Stimulated activated CD4-positive, alpha-beta T cell treated with anti-CD3 and anti-CD28 coated beads, Interleukin-2, amount 100 ng/mL, for 4 hours (primary cell): ENCODE measurements at places on chromosomes 4 and X.

- DNase-seq, result no peak
Observed at GRCh38 chr4:77124576-77124975, 32.4 kb upstream of the CCNG2 start.

DNA sequence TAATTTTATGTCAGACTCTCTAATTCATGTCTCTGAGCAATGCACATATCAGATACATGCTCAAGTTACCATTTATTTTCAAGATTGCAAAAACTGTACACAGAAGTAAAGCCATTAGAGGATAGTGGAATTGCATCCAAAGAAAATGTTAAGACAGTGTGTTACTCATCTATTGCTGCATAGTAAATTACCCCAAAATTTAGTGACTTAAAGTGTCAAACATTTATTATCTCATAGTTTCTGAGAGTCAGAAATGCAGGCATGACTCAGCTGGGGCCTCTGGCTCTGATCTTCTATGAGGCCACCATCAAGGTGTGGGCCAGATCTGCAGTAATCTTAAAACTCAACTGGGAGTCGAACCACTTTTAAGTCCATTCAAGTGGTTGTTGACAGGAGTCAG is 275.2 kb downstream of the QDPR start:
- no peak for DNase-seq

GRCh38 chr4:6506616-6507140 is 34.3 kb upstream of the PPP2R2C start:
- no peak for DNase-seq

- DNase-seq, result no peak
Observed at GRCh38 chr4:75327804-75328512, 186.2 kb downstream of the RCHY1 start.

DNA sequence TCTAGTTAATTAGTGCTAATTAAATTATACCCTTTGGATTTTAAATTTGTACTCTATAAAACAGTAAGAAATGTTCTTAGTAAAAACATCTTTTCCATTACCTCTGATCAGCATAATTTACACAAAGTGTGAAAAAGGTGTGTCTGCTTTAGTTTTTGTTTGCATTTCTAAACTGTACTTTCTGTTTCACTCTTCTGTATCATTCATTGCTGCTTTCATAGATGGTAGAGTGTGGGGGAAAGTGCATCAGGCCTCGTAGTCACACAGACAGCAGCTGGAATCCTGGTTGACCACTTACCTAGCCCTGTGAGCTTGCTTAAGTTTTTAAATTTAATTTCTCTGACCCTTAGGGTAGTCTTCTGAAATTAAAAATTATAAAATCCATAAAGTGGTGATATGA is 275.4 kb upstream of the PITX2 start:
- no peak for DNase-seq

- peak; percentile 6 for DNase-seq
Observed at GRCh38 chrX:110450050-110450449, 91.4 kb downstream of the RTL9 start.

GRCh38 chr4:140884431-140885058 is 128.4 kb upstream of the TBC1D9 start:
- DNase-seq, result no peak

GRCh38 chr4:39083164-39083563 is 21.1 kb downstream of the KLHL5 start:
- DNase-seq, result no peak

GRCh38 chr4:1211371-1211770 is 37.6 kb downstream of the CTBP1 start:
- DNase-seq, result no peak

DNA sequence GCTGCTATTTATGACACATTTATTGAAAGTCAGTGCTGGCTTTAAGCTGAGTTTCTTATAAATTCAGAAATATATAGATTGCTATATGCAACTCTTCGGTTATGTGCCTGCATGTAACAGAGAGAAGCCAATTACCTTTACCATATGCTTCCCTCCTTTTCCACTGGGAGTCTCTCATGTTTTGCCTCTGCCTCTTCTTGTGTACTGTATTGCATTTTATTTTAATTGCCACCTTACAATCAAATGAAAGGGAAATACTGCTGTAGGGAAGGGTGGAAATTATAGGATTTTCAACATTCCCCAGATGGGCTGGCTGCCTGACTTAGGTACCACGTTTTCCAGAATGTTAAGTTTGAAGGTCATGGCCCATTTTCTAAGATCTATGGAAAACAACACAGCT is 655.4 kb upstream of the SLIT2 start:
- no peak for DNase-seq

GRCh38 chr4:83114576-83114975 is at the start of gene PLAC8:
Gene PLAC8 (minus strand): TSS chr4:83114729. CDS start chr4:83107921, 6,808 bp downstream.
- DNase-seq, result no peak

GRCh38 chr4:54197926-54198325 is 31.2 kb upstream of the PDGFRA start:
- DNase-seq, result no peak

DNA sequence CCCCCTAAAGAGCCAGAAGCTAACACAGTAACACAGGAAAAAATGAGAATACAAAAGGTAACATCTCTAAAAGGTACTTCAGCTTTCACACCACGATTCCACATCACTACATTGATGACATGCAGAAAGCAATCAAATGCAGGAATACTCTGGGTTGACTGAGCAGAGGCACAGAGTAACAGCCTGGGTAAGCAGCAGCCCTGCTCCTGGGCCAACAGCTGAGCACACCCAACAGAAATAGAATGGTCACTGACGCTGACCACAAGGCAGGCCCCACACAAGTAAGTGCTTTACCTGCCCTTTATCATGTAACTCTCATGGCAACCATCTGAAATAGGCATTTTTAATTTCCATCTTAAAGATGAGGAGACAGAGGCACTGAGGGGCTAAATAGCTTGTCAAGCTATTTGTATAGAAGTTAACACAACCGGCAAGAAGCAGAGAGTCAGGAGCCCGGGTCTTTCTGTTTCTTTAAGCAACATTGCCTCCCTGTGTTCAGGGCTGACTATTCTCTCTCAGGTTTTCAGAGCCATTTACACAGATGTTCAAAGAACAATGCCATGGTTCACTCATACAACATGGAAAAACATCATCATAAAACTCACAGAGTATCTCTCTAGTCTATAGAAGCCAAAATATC is 168.9 kb downstream of the ZNF674 start:
- peak; percentile 22 for DNase-seq

DNA sequence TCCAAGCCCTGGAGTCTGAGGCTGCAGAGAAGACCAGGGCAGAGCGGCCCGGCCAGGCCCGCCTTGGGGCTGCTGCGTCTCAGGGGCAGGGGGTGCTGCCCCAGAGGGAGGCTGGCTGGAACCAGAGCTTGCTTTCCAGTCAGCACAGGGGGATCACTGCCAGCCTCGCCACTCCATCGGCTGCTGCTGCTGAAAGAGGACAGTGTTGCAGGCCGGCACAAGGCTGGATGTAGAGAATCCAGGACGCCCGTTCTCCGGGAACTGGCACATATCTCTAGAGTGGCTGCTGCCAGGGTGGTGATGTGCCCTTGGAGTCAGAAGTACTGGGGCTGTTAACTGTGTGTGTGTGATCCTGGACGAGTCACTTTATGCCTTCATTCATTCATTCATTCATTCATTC is 31.9 kb upstream of the SORCS2 start:
- DNase-seq, result no peak

DNA sequence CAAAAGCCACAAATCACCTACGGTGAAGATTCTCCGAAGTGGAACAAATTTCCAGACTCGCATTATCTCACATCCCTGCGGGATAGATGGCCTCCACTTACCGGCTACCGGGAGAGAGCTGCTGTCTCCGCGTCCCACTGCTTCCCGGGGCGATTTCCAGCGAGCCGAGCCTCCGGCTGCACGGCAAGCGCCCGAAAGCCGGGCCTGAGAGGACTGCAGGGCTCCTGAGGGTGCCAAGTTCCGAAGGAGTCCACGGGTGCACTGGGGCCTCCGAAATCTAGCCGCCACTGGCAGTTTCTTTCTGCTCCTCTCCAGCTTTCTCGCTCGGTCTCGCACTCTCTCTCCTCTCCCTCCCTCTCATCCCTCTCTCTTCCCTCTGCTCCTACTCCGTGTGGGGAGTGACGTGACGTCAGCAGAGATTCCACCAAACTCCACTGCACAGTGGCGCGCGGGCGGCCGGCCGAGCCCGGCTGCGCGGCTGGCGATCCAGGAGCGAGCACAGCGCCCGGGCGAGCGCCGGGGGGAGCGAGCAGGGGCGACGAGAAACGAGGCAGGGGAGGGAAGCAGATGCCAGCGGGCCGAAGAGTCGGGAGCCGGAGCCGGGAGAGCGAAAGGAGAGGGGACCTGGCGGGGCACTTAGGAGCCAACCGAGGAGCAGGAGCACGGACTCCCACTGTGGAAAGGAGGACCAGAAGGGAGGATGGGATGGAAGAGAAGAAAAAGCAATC is 14.0 kb upstream of the PITX2 start:
- DNase-seq, result no peak

DNA sequence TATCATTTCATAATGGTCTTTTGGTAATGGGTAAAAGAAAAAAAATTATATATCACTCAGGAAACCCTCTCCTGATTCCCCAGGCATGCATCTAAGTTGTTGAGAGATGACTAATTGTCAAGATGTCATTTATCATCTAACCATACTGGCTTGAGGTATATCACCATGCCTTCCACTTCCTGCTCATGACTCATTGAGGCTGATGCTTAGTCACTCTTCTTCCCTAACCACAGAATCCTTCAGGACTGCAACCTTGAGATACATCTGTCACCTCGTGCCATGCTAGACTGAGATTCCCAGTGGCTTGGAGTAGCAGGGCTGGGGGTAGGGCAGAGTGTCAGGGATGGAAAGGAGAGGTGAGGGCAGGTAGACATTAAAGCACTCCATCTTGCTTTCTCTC is 782.5 kb upstream of the INTU start:
- DNase-seq, result no peak

- DNase-seq, result no peak
Observed at GRCh38 chr4:135032670-135033069, 831.1 kb upstream of the PABPC4L start.

GRCh38 chr4:103105558-103106356 is 6.1 kb upstream of the BDH2 start:
- DNase-seq, result no peak

DNA sequence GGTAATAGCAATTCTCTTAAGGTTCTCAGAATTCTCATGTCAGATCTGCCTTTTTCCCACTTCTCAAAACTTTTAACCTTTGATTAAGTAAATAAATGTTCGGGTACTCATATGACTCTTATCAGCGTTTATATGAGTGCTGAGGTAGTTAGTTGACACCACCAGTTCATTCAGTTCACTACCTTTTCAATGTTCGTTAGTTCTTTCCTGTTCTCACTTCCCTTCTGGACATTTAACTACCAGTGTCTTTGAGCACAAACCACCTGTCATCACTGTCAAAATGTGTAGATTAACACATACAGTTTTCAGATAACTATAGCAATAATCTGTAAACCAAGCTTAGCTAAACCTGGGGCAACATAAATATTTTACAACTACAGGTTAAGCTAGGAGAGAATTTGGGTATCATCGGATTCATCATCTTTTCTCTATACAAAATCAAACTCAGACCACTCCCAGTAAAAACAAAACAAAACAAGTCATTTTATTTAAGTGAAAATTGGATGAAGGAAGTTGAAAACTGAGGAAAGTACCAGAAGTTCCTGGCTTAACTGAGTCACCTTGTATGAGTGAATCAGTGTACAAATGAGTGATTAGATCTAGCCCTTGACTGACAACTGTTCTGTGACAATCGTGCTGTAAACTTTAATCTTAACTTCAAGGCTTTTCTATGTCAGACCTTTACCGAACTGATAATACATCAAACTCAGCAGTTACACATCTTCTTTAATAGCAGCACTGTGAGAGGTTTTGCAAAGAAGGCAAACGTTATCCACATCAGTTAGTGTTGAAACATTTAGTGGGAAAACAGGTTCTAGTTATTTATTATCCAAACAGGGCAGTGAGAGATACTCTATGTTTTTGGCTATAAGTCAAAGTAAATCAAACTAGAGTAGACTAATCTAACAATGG is 41.9 kb downstream of the ARHGEF38 start:
- DNase-seq, result no peak

- no peak for DNase-seq
Observed at GRCh38 chrX:98448524-98448923, 1564.8 kb downstream of the RPA4 start.

- no peak for DNase-seq
Observed at GRCh38 chr4:57445686-57446085, 335.5 kb upstream of the IGFBP7 start.

DNA sequence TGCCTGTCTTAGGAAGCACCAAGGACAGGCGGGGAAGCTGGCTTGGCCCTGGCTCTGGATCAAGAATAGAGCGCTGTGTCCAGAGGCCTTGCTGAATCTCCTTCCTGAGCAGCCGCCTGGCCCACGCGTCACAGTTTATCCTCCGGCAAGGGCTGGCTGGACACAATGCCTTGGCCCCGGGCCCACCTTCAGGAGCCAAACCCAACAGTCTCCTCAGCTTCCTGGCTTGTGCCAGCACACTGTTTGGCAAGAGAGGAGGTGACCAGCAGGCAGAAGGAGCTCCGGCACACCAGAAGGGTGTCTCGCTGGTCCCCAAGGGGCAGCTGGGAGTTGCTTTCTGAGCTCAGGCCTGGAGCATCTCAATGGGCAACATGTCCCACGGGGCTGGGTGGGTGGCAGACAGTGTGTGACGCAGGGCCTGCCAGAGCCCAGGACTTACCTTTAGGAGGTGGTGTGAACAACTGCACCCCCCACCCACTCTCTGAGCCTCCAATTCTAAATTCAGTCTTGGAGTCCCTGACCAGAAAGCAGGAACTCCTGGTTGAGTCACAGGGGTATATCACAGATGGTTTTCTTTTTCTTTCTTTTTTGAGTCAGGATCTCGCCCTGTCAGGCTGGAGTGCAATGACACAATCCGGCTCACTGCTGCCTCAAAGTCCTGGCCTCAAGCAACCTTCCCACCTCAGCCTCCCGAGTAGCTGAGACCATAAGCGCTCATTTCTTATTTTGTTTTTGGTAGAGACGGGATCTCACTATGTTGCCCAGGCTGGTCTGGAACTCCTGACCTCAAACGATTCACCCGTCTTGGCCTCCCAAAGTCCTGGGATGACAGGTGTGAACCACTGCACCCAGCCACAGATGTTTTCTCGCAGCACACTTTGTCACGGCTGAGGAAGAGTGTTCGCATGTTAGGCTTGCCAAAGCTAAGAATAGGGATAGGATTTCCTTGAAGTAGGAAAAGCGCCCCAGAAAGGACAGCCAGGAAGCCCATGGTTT is 361.2 kb downstream of the BCOR start:
- no peak for DNase-seq

DNA sequence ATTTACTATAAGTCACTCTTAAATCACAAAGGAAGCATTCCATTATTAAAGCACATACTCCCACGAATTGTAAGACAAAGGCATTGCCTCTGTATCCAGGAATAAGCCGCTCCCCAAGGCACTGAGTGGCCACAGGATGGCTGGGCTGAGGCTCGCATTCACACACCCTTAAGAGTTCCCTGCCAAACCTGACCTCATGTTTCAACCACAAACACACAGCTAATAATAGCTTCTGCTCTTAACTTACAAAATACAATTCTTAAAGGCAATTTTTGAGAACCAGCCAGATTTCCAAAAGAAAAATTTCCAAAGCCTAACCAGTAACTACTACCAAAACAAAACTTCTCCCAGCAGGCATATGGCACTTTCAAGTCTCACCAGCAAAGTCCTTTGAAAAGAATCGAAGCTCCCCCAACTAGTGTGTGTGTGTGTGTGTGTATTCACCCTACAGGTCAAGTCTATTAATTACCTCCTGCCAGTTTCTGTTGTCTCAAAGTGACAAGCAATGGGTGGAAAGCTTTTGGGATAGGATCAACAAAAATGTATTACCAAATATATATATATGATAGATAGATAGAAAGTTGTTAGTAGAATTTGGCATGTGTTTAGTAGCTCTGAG is 36.0 kb downstream of the ARHGAP6 start:
- no peak for DNase-seq

GRCh38 chr4:177546745-177547144 is 104.5 kb upstream of the AGA start:
- no peak for DNase-seq
